ENCODE measurements at places on chromosomes 1 and 21. TPM values are rescaled to one million over a fixed set of nuclear protein-coding genes. Genes with fewer than 3 reads are reported as not detected.
A peak's percentile ranks its signal among the peaks of the same experiment; 100 is the strongest.

GRCh38 chr1:204348722-204349121, 11.0 kb downstream of the PLEKHA6 start:
- no peak overlapping the region for H3K4me3 ChIP-seq
- H3K27ac ChIP-seq, result no peak overlapping the region
- no peaks in the 10 kb centered on the region for H3K27me3 ChIP-seq

- DNase-seq, result peak; percentile 41
- H3K27me3 ChIP-seq, result peaks cover 36% of the 10 kb centered on the region
- H3K4me1 ChIP-seq, result peaks cover 16% of the 10 kb centered on the region
Measured at GRCh38 chr1:160942926-160943325, 11.7 kb downstream of the ITLN2 start.

DNA sequence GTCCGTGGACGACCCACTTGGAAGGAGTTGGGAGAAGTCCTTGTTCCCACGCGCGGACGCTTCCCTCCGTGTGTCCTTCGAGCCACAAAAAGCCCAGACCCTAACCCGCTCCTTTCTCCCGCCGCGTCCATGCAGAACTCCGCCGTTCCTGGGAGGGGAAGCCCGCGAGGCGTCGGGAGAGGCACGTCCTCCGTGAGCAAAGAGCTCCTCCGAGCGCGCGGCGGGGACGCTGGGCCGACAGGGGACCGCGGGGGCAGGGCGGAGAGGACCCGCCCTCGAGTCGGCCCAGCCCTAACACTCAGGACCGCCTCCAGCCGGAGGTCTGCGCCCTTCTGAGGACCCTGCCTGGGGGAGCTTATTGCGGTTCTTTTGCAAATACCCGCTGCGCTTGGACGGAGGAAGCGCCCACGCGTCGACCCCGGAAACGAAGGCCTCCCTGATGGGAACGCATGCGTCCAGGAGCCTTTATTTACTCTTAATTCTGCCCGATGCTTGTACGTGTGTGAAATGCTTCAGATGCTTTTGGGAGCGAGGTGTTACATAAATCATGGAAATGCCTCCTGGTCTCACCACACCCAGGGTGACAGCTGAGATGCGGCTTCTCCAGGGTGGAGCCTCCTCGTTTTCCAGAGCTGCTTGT, 32.4 kb downstream of the PRMT2 start:
- DNase-seq, result peak; percentile 48
- peaks cover 20% of the 10 kb centered on the region for H3K36me3 ChIP-seq
- H3K27me3 ChIP-seq, result no peaks in the 10 kb centered on the region
- peak overlapping the region; percentile 60 for H3K27ac ChIP-seq
- no peaks in the 10 kb centered on the region for H3K4me1 ChIP-seq

DNA sequence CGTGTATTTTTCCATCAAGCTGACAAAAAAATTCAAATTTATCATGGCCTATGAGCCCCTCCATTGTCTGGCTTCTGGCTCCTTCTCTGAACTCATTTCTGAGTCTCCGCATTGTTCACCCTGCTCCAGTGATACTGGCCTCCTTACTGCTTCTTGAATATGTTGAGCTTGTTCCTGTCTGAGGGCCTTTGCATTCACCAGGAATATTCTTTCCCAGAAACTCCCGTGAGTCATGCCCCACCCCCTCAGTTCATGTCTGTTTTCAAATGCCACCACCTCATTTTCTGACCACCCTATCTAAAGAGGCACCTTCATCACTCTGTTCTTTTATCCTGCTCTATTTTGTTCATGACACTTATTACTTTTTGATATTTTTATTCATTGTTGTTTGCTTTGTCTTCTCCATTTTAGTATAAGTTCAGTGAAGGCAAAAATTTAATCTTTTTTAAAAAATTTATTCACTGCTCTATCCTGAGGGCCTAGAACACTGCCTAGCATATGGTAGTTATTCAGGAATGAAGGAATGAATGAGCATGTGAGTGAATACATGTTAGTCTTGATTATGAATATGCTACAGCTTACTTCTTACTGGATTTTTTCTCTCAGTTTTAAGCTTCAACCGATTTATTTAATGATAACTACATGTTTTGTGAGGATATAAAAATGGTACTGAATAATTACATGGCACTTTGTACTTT, 140.4 kb upstream of the C1orf105 start:
- no peaks in the 10 kb centered on the region for H3K27me3 ChIP-seq
- peaks cover 50% of the 10 kb centered on the region for H3K4me1 ChIP-seq
- peaks cover 4% of the 10 kb centered on the region for H3K36me3 ChIP-seq
- DNase-seq, result no peak
- no peak overlapping the region for H3K4me3 ChIP-seq
- no peak overlapping the region for H3K27ac ChIP-seq

DNA sequence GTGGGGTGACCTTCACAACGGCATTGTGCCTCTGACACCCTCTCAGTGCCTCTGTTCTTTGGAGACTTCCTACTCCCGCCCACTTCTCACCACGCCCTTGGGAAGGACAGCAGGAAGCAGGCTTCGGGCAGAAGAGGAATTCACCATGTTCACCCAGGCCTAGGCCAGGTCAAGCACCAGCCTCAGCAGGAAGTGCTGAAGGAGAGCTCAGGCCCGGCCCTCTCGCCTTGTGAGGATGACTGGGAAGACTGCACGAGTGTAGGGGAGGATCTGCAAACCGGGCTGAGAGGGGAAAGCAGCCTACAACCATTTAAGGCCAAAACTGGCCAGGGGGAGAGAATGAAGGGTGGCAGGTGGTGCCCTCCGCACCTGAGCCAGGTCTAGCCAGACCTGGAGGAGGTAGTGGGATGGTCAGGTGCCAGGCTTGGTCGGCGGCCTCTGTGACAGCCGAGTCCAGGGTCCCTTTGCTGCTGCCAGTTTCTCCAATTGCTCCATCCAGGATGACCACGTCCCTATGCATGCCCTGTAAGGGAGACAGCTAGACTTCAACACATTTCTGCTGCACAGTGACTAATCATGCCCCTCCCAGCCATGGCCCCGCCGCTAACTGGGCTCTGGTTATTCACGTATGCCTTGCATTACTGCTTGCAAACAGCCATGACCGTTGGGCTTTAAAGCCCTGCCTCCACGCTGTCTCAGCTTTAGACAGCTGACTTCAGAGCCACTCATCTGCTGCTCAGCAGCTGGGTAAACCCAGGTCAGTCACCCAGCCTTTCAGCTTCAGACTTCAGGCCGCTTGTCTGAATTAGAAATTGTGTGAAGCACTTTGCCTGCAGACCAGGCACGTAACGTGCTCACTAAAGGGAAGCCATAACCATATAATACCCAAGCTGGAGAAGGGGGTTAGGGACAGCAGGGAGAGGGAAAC, 8.9 kb downstream of the MRTO4 start:
- H3K27me3 ChIP-seq, result no peaks in the 10 kb centered on the region
- no peaks in the 10 kb centered on the region for H3K4me1 ChIP-seq

DNA sequence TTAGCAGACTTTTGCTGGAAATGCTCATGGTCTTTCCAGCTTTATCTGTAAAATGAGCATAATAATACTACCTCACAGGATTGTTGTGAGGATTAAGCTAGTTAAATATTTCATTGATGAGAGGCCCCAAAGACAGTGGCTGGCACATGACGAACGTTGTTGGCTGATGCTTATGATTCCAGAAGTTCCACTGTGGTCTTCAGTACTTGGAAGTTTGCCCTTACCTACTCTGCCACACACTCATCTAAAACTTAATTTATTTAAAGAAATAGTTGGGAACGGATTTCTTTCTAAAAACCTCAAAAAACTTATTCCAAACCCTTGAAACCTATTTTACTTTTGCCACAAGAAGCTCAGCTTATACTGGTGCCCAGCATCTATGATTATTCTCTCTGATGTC, 170.7 kb downstream of the DHRS3 start:
- no peak overlapping the region for H3K4me3 ChIP-seq
- H3K27me3 ChIP-seq, result no peaks in the 10 kb centered on the region
- no peak for DNase-seq
- H3K36me3 ChIP-seq, result peaks cover 4% of the 10 kb centered on the region
- H3K4me1 ChIP-seq, result no peaks in the 10 kb centered on the region

Gene SLC35A3
- 31.2 TPM for total RNA-seq

Gene ATP1A2
- total RNA-seq, result not detected
